ENCODE measurements at places on chromosomes 12 and 14.

GRCh38 chr12:70443062-70443673 is 77.1 kb downstream of the KCNMB4 start:
- no peak for DNase-seq

DNA sequence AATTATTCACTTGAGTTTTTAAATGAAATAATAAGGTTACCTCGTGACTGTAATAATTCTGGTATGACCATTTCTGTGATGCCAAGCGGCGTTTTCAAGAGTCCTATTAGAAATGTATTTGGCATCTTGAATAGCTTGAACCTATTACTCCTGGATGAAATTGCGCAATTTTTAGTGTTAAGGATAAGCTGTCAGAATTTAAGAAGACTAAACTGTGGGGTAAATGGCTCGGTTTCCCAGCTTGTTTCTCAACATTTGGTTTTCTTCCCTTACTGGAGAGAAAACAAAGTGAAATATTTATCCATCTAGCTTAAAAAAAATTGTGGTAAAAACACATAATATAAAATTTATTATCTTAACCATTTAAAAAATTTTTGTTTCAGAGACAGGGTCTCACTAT is 26.8 kb downstream of the PCNX1 start:
- no peak for DNase-seq

DNA sequence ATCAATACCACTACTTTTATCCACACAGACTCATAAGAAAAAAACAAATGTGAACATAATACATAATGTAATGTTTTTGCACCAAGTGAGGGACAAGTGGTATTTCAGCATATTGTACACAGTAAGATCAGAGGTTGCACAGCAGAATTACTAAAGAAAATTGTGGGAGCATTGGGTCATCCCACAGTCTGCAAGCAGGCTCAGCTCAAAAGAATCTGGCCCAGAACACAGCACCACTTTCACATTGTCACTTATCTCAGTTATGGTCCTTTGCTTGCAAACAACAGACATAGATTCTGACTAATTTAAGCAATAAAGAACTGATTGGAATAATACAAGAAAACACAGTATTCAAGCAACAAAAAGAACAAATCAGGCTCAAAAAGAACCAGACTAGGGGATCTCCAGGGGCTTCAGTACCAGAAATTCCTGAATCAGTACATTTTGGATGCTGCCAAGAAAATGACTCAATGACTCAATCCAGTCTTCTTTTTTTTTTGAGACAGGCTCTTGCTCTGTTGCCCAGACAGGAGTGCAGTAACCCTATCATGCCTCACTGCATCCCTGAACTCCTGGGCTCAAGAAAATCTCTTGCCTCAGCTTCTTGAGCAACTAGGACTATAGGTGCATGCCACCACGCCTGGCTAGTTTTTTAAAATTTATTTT is 42.9 kb upstream of the EEA1 start:
- no peak for DNase-seq

DNA sequence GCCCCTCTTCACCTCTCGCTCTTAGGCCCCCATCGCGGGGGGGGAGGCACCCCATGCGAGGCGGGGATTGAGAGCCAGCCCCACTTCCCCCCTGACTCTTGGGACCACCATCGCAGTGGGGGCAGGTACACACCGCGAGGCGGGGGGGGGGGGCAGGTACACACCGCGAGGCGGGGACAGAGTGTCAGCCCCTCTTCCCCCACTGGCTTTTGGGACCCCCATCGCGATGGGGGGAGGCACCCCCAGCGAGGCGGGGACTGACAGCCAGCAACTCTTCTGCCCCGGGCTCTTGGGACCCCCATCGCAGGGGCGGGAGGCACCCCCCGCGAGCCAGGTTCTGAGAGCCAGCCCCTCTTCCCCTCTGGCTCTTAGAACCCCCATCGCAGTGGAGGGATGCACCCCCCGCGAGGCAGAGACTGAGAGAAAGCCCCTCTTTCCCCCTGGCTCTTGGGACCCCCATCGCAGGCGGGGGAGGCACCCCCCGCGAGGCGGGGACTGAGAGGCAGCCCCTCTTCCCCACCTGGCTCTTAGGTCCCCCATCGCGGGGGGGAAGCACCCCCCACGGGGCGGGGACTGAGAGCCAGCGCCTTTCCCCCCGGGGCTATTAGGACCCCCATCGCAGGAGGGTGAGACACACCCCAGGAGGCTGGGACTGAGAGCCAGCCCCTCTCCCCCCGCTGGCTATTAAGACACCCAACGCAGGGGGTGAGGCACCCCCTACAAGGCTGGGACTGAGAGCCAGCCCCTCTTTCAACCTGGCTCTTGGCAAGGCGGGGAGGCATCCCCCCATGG is 196.5 kb upstream of the PZP start:
- DNase-seq: no peak

GRCh38 chr14:67396381-67396970 is 15.5 kb downstream of the PLEK2 start:
- DNase-seq: no peak

Data from stimulated activated CD8-positive, alpha-beta memory T cell treated with anti-CD3 and anti-CD28 coated beads, Interleukin-15, amount 100 ng/mL, for 4 hours (primary cell).